Activated T-helper 17 cell treated with anti-CD3 and anti-CD28 coated beads, Interleukin-2, amount 50 U/mL, for 72 hours (primary cell): ENCODE measurements at places on chromosomes 2 and 18. TPM values are rescaled to one million over a fixed set of nuclear protein-coding genes. Genes with fewer than 3 reads are reported as not detected.

The ANKRD30BL gene
- not detected for total RNA-seq

GRCh38 chr18:11494107-11494506 lies 115.3 kb upstream of the SLC35G4 start:
- ATAC-seq: no peak

- no peak for ATAC-seq
These were observed 65.3 kb upstream of the DTNB start for GRCh38 chr2:25738383-25739343.

- ATAC-seq: no peak
These were observed 172.3 kb downstream of the ALPK2 start for GRCh38 chr18:58456625-58457024.

DNA sequence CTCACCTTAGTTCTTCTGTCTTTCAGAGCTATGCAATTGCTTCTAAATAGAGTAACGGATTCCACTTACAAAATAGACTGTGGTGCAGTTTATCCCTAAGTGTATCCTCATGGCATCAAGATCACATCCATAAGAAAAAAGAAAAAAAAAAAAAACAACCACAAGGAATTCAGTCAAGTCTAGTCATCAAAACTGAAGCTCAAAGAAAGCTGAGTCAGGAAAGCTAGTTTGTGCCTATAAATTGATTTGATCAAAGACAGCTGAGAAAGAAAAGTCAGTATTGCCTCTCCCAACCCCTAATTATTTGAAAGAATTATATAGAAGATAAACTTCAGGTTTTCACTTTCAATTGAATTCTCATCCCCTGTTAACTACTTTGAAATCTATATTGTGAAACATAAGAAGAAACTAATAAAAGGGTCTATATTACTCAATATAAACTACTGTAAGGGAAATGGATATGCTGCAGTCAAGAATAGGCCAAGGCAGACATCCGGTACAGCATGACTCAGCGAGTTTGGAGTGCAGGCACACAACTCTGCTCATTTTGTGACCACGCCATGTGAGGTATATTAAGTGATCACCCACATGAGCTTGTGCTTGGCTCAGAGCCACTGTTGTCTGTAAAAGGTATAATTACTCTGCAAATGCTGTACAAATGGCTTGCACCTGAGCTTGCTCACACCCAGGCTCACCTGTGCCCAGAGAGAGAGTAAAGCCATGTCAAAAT lies 568.1 kb upstream of the CRIM1 start:
- no peak for ATAC-seq

- no peak for ATAC-seq
These were observed 117.1 kb downstream of the PID1 start for GRCh38 chr2:229153951-229154350.

GRCh38 chr2:181656450-181657291 lies at the start of gene CERKL:
Gene CERKL (minus strand): TSS chr2:181657105. CDS start chr2:181657006, 99 bp downstream.
- peak; percentile 67 for ATAC-seq

- no peak for ATAC-seq
These were observed 175.2 kb upstream of the PKDCC start for GRCh38 chr2:41872646-41873045.
